ENCODE measurements at places on chromosomes 1 and 21.

DNA sequence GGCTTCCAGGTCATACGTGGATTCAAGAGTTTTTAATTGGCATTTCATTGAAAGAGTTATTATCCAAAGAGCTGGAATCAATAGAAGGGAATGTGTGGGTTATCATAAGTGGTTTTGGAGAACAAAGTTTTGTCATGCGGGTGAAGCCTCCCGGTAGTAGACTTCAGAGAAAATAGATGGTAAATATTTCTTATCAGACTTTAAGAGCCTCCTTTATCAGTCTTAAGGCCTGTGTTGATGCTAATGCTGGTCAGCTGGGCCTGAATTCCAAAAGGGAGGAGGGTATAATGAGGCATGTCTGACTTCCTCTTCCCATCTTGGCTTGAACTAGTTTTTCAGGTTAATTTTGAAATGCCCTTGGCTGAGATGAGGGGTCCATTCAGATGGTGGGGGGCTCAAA is 89.7 kb downstream of the ITSN1 start:
- no peak for DNase-seq

DNA sequence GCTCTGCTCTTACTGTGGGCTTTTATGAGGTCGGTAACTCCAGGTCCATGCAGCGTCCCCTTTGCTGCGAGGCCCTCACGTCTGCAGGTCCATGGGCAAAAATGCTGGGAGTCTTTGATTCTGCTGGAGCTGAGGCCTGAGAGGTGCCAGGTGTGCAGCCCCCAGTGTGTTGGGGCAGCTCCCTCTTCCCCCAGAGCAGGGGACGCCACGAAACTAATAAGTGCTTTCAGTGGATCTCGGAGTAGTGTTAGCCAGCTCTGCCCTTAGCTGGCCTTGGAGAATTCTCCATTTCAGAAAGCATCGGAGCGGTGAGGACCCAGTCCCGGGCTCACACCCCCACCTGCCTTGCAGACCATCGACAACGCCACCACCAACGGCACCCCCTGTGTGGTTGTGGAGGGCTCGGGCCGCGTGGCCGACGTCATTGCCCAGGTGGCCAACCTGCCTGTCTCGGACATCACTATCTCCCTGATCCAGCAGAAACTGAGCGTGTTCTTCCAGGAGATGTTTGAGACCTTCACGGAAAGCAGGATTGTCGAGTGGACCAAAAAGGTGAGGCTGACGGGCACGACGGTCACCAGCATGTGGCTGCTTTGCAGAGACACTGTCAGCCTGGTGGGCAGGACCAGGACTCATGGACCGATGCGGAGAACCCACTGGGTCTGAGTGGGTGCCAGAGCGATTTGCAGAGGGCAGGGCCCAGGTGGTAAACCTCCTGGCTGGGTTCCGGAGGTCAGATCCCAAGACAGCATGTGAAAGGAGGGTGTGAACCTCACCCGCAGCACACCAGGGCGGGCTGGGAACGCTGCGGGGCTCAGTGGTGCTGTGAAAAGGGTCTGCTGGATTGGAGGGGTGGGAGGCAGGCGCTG is 25.5 kb downstream of the TRPM2 start:
- no peak for DNase-seq

GRCh38 chr21:42555756-42556438 is 42.2 kb downstream of the SLC37A1 start:
- no peak for DNase-seq

- DNase-seq = no peak
These were observed 191.5 kb downstream of the SIPA1L2 start for GRCh38 chr1:232438476-232438875.

DNA sequence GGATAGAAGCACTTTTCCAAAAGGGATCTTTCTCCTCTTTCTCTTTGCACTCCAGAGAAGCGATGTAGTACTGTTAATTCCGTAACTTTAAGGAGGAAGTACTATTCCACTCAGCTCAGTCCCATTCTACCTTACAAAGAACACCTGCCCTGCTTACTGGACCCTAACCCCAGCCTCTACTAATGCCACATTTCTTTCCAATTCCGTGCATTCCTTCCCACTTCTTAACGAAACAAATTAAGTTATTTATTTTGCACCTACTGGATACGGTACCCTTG is 511 bp downstream of the NDC1 start:
- DNase-seq = peak; percentile 31

DNA sequence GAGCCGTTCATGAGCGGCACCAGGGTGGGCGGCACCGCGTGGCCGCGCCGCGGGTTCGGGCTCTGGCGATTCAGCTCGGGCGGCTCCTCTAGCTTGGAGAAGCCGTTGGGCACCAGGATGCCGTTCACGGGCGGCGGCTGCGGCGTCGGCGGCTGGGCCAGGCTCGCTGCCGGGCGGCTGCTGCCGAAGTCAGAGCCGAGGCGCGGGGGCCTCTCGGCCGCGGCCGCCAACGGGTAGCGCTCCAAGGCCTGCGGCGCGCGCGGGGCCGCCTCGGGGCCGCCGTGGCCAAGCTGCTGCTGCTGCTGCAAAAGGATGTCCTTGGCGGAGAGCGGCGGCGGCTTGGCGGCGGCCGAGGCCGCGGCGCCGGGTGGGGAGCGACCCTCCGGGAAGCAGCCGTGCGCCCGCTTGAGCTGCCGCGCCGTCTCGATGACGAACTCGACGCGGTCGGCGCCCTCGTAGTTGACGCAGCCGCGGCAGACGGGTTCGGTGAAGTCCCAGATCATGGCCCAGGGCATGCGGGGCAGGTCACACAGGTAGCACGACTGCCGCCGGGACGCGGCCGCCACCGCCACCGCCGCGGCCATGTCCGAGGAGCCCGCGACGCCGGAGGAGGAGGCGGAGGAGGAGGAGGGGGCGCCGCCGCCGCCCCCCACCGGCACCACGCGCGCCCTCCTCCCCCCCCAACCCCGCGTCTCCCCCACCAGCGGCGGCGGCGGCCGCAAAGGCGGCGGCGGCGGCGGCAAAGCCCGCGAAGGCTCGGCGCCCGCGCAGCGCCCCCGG is 877 bp downstream of the IRF2BP2 start:
- peak; percentile 60 for DNase-seq
